ENCODE measurements at places on chromosomes 2 and 18.

- no peak for DNase-seq
Measured at GRCh38 chr2:196533772-196534397, 105.6 kb upstream of the CCDC150 start.

- DNase-seq = peak; percentile 43
Measured at GRCh38 chr18:13376298-13376840, 157.8 kb downstream of the LDLRAD4 start.

DNA sequence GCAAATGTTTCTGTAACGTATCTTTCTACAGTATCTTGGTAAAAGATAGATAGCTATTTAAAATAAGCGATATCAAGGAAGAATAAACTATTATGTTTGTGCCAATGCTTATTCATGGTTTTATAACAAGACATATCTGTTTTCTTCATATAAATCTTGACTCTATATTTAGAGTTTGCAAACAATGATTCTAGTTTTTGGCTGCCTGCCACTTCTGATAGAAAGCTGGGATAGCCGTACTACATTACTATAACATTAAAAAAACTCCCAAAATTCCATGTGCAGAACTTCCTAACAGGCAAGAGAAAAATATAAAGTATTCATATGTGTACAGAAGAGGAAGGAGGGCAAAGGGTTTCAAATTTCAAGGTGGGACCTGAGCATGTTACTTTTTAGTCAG is 985.0 kb downstream of the BCL11A start:
- DNase-seq = no peak

DNA sequence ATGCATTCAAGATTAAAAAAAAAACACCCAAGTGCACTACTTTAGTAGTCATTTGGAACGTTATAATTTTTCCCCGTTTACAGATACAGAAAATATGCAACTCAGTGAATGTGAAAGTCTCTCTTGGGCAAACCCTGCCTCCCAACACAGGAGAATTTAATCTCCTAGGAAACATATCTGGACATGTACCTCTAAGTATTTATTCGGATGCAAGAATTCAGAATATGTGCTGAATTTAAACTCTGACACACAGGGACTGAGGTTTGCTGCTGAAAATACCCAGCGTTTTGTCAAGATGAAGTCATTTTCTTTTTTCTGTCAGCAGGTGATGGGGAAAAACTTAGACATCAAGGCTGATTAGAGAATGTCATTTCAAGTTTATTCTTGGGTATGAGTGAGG is 105.4 kb downstream of the ACKR3 start:
- DNase-seq = no peak

DNA sequence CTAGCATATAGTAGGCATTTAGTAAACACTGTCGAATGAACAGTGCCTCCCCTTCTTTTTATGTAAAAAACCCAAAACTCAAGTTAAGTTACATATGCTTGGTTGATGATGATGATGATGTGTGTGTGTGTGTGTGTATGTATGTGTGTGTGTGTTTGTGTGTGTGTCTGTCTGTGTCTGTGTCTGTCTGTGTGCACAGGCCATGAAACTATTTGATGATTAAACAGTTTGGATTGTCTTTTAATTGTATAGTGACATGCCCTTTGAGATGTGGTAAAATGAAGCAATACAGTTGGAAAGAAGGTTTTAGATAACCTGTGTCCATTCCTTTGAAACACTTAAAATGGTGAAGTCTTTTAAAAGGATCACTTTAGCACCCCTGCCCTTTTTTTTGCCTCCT is 105.6 kb downstream of the MAP4K4 start:
- no peak for DNase-seq

- no peak for DNase-seq
Measured at GRCh38 chr2:197657562-197657961, 17.8 kb downstream of the RFTN2 start.

GRCh38 chr18:44638811-44639210 is 41.9 kb upstream of the SETBP1 start:
- DNase-seq = no peak

GRCh38 chr2:186848873-186849578 is at the start of gene ZSWIM2:
ZSWIM2 (minus strand) TSS chr2:186849170; CDS start chr2:186849130, 40 bp downstream.
- DNase-seq = no peak

- no peak for DNase-seq
Measured at GRCh38 chr18:79476918-79477571, 81.3 kb downstream of the NFATC1 start.

GRCh38 chr2:190379249-190379964 is 28.7 kb upstream of the MFSD6 start:
- no peak for DNase-seq

GRCh38 chr2:128134573-128134972 is 43.6 kb downstream of the UGGT1 start:
- DNase-seq = no peak

- DNase-seq = no peak
Measured at GRCh38 chr2:234502285-234502918, 5.5 kb upstream of the ARL4C start.

- DNase-seq = no peak
Measured at GRCh38 chr18:76765649-76766048, 56.7 kb upstream of the ZNF236 start.

GRCh38 chr18:50506362-50506761 is 53.5 kb upstream of the MAPK4 start:
- no peak for DNase-seq

- no peak for DNase-seq
Measured at GRCh38 chr2:73989972-73990371, 5.3 kb downstream of the TET3 start.

DNA sequence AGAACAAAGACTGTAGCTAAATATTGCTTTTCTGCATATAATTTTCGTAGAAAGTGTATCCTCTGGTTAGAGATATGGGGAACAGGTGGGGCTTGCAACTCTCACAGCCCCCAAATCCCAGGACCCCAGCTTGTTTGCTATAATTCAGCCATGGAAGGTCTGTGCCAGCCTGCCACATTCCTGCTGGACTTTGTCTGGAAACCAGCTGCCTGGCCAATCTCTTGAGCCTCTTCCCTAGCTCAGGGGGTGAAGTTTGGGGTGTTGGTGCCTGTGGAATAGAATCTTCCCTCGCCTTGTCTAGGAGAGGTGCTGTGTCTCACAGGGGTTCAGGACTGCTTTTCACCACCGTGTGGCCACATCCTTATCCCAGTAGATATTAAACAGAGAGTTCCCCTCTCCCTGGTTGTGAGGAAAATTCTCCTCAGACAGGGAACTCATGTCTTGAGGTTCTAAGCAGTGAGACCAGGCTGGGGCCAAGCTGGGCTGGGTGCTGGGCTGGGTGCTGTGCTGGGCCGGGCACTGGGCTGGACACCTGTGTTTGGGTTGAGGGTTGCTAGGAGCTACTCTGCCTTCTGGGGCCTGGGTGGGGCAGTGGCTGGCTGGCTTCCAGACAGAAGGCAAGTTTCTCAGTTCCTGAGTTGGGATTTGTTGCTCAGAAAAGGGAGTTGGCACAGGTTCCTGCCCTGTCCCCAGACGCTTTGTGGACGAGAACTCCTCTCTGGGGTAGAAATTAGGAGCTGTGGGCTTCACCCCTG is 12.3 kb downstream of the TOGARAM2 start:
- DNase-seq = no peak

DNA sequence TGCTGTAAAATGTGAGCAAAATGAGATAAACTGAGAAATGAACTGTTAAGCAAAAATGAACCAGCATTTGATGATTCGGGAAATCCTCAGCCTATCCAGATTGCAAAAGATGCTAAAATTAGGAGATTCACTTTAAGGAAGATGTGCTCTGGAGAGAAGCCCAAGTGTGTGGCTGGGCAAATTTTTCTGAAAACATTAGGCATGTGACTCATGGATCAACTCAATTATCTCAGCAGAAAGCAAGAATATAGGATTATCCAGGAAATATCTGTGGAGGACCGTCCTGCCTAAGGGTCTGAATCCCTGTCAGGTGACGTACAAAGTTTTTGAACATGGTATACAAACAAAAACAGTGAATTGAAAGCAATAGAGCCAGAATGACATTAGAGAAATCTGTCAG is 1268.3 kb upstream of the TMEFF2 start:
- no peak for DNase-seq

DNA sequence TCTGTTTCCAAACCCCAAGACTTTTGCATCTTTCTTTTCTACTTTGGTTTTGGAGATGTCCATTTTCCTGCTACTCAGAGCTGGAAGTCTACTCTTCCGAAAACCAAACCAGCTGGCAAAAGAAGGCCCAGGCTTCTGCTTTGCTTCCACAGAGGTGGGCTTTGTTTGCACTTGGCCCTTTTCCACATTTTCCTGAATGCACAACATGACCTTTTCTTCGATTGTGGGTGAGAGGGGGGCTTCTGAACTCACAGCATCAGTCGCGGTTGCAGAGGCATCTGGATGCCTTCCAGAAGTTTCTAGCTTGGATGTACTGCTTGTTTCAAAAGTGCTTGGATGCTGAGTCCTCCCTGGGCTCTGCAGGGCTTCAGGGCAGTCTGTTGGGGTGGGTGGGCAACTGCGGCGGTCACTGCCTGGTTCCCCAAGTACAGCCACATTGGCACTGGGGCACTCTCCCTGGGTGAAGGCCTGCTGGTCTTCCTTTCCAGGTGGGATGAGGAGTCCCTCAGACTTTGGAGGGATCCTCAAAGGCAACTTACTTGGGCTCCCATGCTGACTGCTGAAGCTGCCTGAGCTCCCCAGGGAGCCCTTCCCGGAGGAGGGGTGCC is 112.3 kb upstream of the LYPD1 start:
- DNase-seq = no peak

DNA sequence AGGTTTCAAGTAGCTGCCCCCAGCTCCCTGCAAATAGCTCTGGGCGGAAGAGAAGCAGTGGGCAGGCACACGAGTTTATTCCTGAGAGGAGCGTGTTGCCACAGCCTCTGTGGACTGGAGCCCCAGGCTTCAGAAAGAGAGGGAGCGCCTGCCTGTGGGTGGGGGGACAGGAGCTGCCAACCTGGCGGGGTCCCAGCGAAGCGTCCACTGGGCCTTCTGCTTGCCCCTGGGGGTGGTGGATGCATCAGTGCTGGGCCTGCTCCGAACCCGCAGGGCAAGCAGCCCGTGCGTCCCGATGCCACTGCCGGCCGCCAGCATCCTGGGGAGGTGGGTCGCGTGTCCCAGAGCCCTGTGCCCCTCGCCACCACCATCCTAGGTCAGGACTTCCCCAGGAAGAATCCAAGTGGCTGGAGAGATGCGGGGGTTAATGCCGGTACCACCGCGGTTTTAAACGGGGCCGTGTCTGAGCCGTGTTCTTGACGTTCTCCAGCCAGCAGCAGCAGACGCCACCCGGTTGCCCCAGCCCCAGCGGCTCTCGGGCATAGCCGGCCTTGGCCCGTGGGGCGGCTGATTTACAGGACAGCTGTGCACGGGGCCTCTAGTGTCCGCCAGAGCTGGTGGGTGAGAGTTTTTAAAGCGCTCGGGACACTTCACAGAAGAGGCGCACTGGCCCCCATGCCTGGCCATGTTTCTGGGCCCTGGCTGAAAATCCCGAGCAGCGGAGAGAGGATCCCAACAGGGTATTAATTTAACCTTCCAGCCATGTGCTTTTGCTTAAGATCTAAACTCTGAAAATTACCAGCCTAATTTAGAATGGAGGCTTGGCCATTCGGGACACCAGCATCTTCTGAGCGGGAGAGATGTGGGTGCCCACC is 84.7 kb downstream of the NFATC1 start:
- DNase-seq = no peak

DNA sequence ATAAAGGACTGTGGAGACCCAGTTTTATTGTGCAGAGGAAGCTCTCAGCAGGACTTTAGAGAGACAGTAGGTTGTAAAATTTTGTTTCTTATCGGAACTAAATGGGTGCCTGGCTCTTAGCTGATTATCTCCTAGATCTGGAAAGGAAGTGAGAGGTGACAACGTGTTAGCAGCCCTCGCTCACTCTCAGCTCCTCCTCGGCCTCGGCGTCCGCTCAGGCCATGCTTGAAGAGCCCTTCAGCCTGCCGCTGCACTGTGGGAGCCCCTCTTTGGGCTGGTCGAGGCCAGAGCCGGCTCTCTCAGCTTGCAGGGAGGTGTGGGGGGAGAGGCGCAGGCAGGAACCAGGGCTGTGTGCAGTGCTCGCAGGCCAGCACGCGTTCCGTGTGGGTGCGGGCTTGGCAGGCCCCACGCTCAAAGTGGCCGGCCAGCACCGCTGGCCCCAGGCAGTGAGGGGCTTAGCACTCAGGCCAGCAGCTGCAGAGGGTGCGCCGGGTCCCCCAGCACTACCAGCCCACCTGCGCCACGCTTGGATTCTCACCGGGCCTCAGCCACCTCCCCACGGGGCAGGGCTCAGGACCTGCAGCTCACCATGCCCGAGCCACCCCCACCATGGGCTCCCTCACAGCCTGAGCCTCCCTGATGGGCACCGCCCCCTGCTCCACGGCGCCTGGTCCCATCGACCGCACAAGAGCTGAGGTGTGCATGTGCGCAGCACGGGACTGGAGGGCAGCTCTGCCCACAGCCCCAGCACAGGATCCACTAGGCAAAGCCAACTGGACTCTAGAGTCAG is 4.6 kb upstream of the MFF start:
- DNase-seq = no peak

DNA sequence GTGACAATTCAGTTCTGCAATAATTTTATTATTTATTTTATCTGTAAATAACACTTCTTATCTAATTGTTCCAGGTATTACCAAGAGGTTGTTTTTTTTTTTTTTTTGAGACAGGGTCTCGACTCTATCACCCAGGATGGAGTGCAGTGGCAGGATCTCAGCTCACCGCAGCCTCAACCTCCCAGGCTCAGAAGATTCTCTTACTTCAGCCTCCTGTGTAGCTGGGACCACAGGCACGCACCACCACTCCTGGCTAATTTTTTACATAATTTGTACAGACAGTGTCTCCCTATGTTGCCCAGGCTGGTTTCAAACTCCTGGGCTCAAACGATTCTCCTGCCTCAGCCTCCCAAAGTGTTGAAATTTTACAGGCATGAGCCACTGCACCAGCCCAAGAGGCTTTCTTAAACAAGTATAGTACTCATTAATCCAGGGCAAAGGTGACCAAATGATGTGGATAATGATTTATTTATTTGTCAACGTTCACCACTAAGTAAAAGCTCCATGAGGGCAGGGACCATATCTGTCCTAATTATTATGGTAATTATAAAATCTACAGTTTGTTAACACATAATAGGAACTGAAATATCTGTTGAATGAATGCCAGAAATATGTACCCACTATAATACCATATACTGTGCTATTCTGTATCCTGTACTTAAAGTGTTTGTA is 12.0 kb downstream of the STK17B start:
- DNase-seq = no peak

GRCh38 chr2:241061275-241061674 is 40.8 kb downstream of the MTERF4 start:
- no peak for DNase-seq

Measured in activated CD4-positive, alpha-beta T cell treated with anti-CD3 and anti-CD28 coated beads, Interleukin-2, amount 50 U/mL, for 24 hours (primary cell).